NCI-H1436 treated with DMSO at 0.1 percent for 48 hours (cell line): ENCODE measurements at places on chromosomes 12 and 14.

DNA sequence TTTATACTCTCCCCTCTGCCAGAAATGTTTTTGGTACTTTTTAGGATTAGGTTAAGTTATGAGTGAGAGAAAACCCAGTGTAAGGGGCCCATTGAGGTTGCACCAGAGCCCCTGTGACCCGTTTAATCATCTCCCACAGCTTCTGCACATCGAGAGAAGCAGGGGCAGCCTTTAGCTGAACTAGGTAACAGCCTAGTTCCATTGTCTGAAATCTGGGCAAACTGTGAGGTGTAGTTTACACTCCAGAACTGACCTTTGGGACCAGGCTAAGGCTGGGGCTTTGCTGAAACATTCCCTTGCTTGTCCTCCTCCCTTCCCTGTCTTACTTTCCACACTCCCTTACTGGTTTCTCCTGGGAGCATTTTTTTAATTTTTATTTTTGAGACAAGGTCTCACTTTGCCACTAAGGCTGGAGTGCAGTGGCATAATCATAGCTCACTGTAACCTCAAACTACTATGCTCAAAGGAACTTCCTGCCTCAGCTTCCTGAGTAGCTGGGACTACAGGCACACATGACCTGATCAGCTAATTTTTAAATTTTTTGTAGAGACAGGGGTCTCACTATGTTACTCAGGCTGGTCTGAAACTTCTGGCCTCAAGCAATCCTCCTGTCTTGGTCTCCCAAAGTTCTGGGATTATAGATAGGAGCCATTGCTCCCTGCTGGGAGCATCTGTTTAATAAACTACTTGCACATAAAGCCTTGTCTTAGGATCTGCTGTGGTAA lies 25.9 kb upstream of the DHRS2 start:
- no peak for DNase-seq

GRCh38 chr12:40691913-40692764 lies at the start of gene CNTN1:
Gene CNTN1 (plus strand): TSS chr12:40692439.
- DNase-seq, result peak; percentile 41

DNA sequence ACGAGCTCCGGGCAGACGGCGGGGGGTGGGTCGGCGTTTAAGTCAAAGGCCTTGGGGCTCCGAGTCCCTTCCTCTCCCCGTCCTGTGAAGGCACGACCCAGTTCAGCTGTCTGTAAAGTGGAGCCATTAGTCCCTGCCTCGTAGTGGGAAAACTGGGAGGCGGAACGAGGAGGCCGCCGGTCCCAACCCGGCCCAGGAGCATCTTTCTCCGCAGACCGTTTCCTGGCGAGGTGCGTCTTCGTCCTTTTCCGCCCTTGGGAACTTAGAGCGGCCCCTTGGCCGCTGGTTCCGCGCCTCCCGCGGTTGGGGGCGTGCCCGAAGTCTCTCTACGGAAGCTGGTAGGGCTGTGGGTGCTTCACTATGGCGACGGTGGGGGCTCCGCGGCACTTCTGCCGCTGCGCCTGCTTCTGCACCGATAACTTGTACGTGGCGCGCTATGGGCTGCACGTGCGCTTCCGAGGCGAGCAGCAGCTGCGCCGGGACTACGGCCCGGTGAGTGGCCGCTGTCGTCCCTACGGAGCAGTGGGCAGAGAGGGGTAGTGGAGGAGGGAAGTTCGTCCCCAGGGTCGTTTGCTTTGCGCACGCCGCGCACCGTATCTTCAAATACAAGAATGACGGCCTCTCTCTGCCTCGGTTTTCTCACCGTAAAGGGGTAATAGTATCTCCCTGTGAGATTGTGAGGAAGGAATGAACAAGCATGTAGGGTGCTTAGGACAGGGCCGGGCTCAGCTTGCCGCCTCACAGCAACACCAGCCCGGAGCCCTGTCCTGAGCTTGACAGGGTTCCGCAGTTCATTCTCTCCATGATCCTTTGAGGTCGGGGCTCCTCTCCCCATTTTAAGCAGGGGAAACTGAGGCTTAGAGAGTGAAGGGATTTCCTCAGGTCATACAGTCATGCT lies at the start of gene OGFOD2:
Gene OGFOD2 (plus strand): TSS at position 353 of the 898 bp plus-strand sequence. CDS start 8 bp downstream, at position 361.
- DNase-seq, result peak; percentile 73

DNA sequence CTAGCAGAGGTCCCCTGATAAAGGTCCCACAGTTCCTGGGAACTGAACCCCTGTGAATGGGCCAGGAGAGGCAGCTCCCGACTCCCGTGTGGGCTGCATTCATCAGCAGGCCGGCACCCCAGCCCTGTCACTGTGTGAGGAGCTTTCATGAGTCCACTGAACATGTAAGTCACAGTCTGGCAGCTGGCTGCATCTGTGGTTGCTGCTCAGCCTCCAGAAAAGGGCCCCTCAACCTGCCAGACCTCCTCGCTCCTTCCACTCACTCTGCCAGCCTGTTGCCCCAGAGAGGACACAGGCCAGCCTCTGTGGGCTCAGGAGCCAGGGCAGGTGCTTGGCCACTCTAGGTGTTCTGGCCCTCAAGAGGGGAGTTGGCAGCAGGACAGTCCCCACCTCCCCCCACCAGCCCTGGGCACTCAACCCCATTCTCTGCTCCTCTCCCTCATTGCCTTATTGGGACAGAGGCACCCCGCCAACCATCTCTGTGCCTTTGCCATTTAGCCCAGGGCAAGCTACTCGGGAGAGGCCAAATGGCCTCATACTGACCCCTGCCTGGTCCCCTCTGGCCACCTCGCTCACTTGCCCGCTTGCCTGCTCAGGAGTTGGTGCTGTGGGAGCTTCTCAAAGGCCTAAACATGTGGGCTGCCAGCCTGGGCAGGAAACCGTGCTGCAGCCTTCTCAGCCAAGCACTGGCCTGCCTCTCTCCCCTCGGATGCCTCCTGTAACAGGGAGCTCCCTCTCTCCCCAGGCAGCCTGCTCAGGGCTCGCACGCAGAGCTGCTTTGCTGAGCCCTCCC lies 1.9 kb downstream of the RTL1 start:
- DNase-seq, result no peak

GRCh38 chr12:10968765-10969456 lies 17.8 kb downstream of the TAS2R50 start:
- no peak for DNase-seq

GRCh38 chr12:49636979-49637755 lies 13.8 kb downstream of the PRPF40B start:
- no peak for DNase-seq

DNA sequence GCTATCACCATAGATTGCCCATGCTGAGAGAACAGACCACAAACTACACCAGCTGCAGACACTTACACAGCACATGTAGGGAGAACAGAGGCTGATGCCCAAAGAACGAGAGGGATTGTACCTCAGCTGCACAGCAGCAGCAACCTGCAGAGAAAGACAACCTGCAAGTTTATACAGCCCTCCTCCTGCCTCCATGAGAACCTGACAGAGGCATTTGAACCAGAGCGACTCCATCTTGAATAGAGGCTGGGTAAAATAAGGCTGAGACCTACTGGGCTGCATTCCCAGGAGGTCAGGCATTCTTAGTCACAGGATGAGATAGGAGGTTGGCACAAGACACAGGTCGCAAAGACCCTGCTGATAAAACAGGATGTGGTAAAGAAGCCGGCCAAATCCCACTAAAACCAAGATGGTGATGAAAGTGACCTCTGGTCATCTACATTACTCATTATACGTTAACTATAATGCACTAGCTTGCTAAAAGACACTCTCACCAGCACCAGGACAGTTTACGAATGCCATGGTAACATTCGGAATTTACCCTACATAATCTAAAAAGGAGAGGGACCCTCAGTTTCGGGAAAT lies 262.4 kb upstream of the HMGA2 start:
- DNase-seq, result no peak

DNA sequence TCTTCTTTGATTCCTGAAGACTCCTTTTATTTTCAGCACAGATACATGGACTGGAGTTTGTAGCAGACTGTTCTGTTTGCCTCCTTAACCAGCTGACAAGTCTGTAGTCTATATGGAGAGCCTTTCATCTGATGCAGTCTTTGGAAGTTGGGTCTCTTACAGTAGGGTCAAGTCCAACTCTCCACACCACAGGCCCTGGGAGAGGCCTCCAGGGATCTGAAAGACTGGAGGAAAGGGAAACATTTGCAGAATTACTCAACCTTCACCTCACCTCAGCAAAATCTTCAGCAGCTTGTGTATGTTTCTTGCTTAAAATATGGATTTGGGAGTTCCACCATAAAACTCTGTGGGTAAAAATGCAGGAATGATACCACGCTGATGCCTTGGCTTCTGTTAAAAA lies 188.4 kb downstream of the MSRB3 start:
- DNase-seq, result no peak

DNA sequence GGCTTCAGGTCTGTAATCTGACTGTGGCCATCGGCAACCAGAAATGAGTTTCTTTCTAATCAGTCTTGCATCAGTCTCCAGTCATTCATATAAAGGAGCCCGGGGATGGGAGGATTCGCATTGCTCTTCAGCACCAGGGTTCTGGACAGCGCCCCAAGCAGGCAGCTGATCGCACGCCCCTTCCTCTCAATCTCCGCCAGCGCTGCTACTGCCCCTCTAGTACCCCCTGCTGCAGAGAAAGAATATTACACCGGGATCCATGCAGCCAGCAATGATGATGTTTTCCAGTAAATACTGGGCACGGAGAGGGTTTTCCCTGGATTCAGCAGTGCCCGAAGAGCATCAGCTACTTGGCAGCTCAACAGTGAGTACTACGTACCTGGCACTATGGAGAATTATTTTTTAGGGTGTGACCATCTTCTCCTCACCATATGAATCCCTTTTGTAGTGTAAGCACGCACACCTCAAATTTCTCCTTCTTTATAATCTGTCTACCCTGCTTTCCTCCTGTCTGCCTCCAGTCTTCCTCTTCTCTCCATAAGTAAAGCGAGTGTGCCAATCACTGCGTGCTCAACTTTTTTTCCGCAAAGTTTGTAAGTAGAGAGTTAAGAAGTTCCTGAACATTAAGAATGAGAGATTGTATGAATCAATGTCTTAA lies at the start of gene TPH2:
Gene TPH2 (plus strand): TSS at position 118 of the 658 bp plus-strand sequence. CDS start 142 bp downstream, at position 260.
- DNase-seq, result no peak

DNA sequence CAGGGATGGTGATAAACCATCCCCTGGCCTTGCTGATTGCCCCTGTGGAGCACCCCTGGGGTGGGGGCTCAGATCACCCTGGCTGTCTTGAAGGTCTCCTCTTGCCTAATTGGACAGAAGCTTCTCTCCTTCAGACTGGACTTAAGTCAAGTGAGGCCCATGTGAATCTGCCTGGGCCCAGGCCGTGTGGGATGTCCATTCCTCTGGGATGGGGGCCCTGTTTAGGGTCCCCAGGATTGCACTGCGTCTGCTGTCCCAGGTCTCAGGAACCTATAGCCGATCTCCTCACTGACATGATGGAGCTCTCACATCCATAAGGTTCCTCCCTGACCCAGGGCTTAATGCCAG lies 20.2 kb downstream of the SERPINA1 start:
- no peak for DNase-seq

GRCh38 chr14:23478109-23478759 lies 8.7 kb downstream of the NGDN start:
- no peak for DNase-seq

GRCh38 chr12:31929027-31929526 lies 30.1 kb upstream of the RESF1 start:
- no peak for DNase-seq

- no peak for DNase-seq
These were observed 276.2 kb upstream of the ATP2B1 start for GRCh38 chr12:89984846-89985245.

- no peak for DNase-seq
These were observed 34.4 kb upstream of the TSPAN9 start for GRCh38 chr12:3042826-3043225.

- no peak for DNase-seq
These were observed 76.8 kb downstream of the RIC8B start for GRCh38 chr12:106851306-106851705.

DNA sequence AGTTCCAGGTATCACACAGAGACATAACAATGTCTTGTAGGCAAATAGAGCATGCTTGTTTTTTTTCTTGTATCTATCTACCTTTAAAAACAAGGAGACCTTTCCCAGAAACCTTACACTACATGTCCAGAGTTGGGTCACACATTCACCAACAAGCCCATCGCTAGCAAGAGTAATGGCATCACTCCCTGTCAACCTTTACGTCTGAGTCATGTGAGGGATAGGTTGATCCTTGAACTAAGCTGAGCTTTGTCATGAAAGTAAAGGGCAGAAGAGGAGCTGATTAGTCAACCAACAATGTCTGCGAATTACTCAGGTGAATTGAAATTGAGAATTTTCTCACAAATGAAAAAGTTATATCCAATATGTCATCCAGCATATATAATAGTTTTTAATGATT lies 219.4 kb downstream of the CNTN1 start:
- no peak for DNase-seq

DNA sequence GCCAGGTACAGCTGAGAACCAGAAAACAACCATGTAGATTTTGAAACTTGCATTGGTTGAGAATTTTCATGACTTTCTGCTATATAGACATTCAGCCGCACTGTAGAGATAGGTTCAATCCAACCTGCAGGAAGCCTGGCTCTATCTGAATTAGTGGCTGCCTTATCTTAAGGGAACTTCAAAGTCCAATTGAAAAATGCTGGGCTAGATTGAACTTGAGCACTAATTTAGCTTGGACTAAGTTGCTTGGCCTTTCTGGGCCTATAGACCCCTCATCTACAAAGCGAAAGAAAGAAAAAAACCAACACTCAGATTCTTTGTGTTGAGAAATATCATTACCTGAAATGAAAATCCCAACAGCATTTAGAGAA lies 332.4 kb downstream of the NUAK1 start:
- no peak for DNase-seq

GRCh38 chr14:75709207-75709812 lies 48.3 kb downstream of the TTLL5 start:
- DNase-seq, result peak; percentile 5

- no peak for DNase-seq
These were observed 36.5 kb downstream of the ZC3H14 start for GRCh38 chr14:88599326-88599725.

DNA sequence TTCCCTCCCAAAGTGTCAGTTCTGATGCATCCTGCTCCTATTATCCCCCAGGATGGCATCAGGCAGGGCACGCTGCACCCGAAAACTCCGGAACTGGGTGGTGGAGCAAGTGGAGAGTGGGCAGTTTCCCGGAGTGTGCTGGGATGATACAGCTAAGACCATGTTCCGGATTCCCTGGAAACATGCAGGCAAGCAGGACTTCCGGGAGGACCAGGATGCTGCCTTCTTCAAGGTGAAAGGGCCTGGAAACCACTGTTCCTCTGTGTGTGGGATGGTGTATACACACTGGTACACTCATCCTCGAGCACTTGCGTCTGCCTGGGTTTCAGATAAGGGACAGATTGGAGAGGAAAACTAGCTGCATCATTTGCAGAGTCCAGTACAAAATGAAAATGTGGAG lies 1.0 kb downstream of the IRF9 start:
- no peak for DNase-seq

- DNase-seq, result no peak
These were observed 106.2 kb downstream of the CRACR2A start for GRCh38 chr12:3646561-3647241.

DNA sequence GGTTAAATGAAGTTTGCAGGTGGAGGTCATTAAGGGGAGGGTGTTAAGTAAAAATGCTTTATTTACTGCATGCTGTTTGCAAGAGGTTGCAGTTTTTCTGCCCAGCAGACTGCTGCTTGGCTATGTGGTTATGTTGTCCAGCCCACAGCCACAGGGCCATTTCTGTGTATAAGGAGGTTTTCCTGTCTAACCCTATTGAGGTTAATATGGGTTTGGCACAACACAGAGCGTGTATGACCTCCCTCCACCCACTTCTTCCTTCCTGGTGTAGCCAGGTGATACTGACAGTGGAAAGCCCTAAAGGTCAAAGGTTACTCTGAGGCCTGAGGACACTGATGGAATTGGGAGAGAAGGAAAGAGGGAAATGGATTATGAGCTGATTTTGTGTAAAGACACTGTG lies 253.7 kb upstream of the PWP1 start:
- no peak for DNase-seq
